Caco-2 (cell line): ENCODE measurements at places on chromosomes 11 and 22. TPM values are rescaled to one million over a fixed set of nuclear protein-coding genes. Genes with fewer than 3 reads are reported as not detected.

LARGE1 gene
- total RNA-seq = 3.2 and 5.8 TPM in 2 replicates

ANO1 gene
- total RNA-seq = 5.8 and 8.4 TPM in 2 replicates

SAA1 gene
- not detected in 2 replicates for total RNA-seq

APOA1 gene
- 872 and 913 TPM in 2 replicates for total RNA-seq

P2RY2 gene
- 10.4 and 11.4 TPM in 2 replicates for total RNA-seq

RPUSD4 gene
- total RNA-seq = 74.2 and 74.3 TPM in 2 replicates

RTL10 gene
- 27.5 and 29.7 TPM in 2 replicates for total RNA-seq

MS4A7 gene
- not detected in 2 replicates for total RNA-seq

PANX3 gene
- not detected in 2 replicates for total RNA-seq

CRYBB3 gene
- 0.65 TPM in 1 of 2 replicates, not detected in the other for total RNA-seq

ARRB1 gene
- total RNA-seq = 115 and 116 TPM in 2 replicates

ROBO3 gene
- total RNA-seq = 5.7 and 6.2 TPM in 2 replicates

RAG1 gene
- 0.14 and 0.23 TPM in 2 replicates for total RNA-seq

C11orf86 gene
- not detected in 2 replicates for total RNA-seq

WEE1 gene
- total RNA-seq = 108 and 116 TPM in 2 replicates

TLCD5 gene
- 9.8 and 11.8 TPM in 2 replicates for total RNA-seq

TMEM151A gene
- total RNA-seq = 0.68 and 0.88 TPM in 2 replicates

OSBPL5 gene
- total RNA-seq = 4.9 and 5.5 TPM in 2 replicates

HEPN1 gene
- not detected in 2 replicates for total RNA-seq

MOGAT2 gene
- 0.39 and 0.56 TPM in 2 replicates for total RNA-seq

SCUBE2 gene
- total RNA-seq = 3.1 and 3.2 TPM in 2 replicates

SCUBE1 gene
- not detected in 2 replicates for total RNA-seq

TMEM126A gene
- total RNA-seq = 35.5 and 37.7 TPM in 2 replicates

UVRAG gene
- total RNA-seq = 30.4 and 31.3 TPM in 2 replicates

OR4A16 gene
- total RNA-seq = not detected in 2 replicates

CBLIF gene
- total RNA-seq = not detected in 2 replicates
